ENCODE measurements at places on chromosomes 2 and 18.

- DNase-seq, result no peak
Observed at GRCh38 chr2:67515056-67515455, 117.9 kb downstream of the ETAA1 start.

DNA sequence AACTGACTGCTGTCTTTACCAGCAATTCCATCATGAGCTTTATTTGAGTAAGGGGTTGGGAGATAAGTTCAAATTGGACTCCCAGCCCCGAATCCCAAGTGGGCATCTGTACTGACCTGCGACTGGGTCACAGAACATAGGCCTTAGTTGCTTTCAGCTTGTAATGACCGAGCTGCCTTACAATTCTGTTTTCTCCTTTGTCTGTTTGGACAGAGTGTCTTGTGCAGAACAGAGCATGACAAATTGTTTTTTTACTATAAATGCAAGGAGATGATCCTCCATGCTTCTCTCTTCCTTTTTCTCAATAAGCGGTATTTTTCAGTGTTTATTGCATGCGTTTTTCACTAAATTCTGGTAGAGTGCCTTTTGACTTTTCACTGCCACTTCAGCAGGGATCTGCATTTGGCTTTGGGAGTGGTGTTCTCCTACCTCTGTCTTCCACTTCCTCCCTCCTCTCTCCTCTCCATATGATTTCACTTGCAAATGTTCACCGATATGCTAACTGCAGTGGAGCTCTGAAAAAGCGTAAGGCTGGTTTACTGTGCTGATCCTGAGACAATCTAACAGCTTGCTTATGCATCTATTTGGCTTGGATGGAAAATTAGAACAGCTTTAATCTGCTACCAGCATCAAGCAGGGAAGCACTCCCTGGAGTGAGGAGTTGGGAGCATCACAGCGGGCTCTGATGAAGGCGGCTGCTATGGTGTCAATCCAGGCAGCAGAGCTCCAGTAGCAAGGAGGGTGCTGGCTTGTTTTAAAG, 158.8 kb upstream of the SMIM21 start:
- DNase-seq, result no peak

- DNase-seq, result no peak
Observed at GRCh38 chr2:101380376-101380775, 6.9 kb downstream of the CREG2 start.

- DNase-seq, result no peak
Observed at GRCh38 chr18:58557008-58557435, 71.9 kb downstream of the ALPK2 start.

- no peak for DNase-seq
Observed at GRCh38 chr2:37766106-37766505, 94.7 kb upstream of the CDC42EP3 start.

- peak; percentile 58 for DNase-seq
Observed at GRCh38 chr2:46068636-46069035, 228.6 kb upstream of the EPAS1 start.

DNA sequence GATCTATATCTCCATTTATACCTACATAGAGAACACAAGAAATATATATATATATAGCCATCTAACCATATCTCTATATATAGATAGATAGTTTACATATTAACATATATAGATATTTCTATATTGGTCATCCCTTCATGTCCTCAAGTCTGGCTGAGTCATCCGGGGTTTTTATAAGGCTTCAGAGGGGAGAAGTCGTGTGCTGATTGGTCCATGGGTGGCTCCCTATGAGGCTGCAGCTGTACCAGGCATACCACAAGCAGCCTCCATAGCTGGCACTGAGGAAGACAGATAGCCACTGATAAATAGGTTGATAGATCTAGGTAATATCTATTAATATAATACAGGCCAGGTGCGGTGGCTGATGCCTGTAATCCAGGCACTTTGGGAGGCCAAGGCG, 618.3 kb upstream of the SETBP1 start:
- DNase-seq, result no peak

GRCh38 chr2:121246704-121247255, 38.2 kb downstream of the TFCP2L1 start:
- DNase-seq, result no peak

DNA sequence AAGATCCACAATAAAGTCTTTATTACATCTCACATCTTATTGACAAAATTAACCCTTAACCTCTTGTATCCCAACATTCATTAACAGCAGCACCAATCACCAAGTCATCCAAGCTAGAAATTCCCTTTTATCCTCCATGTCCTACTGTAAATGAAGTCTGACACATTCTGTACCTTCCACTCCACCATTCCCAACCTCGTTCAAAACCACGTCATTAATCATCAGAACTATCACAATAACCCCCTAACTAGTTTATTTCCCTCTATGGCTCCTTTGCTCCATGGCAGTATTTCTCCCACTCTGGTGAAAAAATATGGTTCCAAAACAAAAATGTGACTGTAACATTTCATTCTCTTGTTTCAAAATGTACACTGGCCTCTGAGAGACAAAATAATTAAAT, 1626.2 kb downstream of the LRP1B start:
- no peak for DNase-seq

DNA sequence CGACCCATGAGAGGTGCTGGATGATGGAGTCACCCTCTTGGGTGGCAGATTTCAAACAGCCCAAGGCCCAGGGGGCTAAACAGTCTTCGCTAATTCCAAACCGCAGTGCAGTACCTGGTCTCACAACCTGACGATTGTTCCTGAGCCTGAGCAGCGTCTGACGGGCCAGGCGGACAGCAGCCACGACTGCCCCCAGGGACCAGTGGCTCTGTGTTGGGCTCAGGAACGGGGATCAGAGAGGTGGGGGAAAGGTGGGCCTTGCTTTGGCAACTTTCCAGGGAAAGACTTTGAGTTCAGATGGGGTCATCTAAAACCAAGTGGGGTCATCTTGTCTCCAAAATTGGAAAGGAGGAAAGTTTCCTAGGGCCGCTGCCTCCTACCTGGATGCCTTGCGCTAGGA, 492 bp downstream of the COLEC11 start:
- no peak for DNase-seq

GRCh38 chr2:45130736-45131135, 121.5 kb upstream of the SIX2 start:
- no peak for DNase-seq

DNA sequence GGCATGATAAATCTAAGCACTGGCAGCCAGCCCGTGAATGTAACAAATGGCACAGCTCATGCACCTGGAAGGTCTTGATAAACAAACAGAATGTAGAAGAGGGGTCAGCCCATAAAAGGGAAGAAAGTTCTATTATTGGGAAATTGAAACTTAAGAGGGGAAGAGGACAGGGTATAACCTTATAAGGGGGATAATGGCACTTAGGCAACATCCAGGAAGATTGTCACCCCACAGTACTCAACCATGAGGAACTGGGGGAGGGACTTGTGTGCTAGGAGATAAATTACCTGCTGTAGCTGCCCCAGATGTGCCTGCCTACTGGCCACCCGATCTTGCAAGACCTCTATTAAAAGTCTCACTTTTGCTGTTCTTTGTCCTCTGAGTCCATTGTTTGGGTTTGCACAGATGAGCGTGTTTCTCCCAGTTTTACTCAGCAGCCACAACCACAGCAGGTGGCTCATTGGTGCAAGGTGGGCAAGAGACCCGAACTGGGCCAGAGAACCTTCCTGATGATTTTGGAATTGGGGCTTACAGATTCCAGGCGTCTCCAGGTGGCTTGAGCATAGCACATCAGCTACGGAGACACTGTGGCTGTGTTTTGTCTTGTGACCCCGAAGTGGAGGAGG, 79.0 kb upstream of the TAF1B start:
- DNase-seq, result no peak

DNA sequence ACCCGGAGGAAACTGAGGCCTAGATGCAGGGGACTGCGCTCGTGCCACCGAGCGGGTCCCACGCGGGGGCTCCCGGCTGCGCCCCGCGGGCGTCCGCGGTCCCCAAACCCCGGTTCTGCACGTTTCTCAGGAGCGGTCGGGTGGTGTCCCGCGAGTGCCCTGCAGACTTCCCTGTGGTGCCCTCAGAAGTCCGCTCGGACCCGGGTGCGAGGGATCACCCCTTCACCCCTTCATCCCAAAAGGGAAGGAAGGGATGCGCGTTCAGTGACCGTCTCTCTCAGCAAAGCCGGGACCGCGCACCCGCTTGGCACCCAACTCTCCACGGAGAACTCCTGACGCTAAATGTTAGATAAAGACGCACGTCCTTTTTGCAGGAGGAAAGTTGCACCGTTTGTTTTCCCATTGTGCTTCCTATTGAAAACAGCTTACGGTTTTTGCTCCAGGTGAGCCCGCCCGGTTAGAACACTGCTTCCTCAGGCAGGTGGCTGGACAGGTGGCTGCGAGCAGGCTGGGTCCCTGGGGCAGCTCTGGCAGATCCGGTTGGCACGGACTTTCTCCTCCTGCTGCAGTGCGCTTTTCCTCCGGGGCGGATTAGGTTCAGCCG, 779 bp downstream of the DGKD start:
- DNase-seq, result no peak

- no peak for DNase-seq
Observed at GRCh38 chr2:173834141-173834540, 131.0 kb downstream of the SP3 start.

DNA sequence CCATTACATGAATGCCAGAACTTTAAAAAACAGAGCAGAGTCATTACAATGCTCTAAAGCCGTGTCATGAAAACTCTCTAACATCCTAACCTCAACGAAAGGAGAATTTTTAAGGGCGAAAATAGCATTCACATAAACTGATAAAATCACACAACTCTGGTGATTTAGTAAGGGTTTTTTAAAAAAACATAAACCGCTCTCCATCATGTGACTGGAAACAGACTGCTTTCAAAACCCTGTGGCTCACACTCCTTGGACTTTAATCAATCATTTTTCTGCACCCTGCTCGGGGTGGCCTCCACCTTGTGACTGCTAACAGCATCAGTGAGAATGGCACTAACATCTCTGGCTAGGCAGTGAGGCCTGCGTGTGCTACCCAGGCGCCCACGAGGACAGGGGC, 12.1 kb downstream of the DOCK10 start:
- DNase-seq, result no peak

DNA sequence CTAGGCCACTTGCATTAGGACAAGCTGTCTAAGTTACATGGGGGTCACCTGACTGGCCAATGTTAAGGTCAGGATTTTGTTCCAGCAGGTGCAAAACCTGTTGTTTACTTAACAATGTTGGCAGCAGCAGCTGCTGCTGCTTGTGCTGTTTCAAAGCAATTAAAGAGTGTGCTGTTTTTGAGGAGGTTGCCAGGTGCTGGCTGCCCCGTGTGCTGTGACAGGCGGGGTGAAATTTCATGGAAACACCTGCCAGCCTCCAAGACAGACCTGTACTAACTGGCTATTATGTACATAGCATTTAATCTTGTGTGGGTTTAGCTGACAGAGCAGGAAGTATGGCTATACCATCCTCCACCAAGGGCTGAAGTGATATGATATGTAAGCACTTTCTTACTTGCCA, 224.9 kb downstream of the ASXL3 start:
- no peak for DNase-seq

GRCh38 chr18:25595274-25596060, 243.5 kb upstream of the ZNF521 start:
- no peak for DNase-seq

DNA sequence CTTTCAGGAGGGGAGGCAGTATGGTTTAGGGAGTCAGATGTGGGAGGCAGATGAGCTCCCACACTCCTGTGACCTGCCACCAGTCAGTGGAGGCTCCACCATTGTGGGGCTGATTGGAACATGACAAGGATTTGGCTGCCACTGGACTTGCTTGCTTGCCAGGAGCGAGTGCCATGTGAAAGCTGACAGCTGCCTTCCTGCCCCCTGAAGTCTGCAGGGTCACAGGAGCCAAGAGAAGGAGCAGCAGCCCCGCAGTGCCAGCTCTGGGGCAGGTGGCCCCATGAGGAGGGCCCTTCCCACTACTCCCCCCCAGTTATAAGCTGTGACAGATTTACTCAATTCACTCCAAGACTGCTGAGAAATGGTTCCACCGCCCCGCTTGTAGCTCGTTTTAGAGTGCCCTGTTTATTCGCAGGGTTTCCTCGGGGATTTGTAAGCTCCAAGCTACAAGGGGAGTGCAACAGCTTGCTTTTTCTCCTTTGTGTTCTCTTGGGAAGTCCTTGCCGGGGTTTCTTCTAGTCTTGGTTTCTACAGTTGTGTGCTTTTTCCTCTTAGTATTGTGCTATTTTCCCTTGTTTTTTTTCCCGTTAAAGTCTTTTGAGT, 414.3 kb downstream of the MEIS1 start:
- no peak for DNase-seq

GRCh38 chr18:76491776-76492668, 3.0 kb downstream of the ZNF516 start:
- DNase-seq, result no peak

DNA sequence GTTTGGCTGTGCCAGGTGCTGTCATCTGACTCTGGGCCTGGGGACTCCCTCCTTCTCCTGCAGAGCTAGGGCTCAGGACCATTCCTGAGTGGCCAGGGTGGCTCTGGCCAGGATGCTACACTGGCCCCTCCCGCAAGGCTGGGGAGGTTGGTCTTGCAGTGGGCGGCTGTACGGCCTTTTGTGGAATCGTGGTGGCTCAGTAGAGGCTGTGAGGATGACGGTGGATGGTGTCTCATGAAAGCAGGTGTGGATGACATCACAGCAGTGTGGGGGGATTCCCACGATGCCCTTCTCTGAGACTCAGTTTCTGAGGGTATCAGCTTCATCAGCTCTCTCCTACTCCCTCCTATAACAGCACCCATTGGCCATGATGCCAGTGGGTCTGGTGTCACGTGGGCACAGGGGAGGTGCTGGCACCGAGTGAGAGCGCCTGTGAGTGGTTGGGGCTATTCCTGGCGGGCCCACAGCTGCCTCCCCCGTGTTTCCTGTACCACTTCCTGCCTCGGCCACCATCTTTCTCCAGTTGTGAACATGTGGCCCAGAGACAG, 144.2 kb upstream of the HDAC4 start:
- no peak for DNase-seq

DNA sequence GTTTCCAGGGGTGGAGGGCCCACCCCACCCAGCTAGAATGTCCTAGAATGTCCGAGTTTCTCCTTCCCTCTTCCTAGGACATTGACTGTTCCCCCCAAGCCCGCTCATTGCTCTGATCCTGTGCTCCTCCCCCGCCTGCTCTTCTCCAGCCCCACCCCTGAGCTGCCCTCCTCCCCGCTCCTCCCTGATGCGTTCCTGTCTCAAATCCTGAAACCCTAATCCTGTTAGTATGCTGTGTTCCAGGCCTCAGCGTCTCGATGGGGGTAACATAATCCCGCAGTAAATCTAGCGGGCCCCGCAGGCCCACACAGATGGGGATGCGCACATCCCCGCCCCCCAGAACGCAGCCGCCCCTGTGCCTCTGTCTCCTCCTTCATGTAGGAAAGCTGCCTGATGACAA, 51.3 kb downstream of the NRP2 start:
- no peak for DNase-seq

DNA sequence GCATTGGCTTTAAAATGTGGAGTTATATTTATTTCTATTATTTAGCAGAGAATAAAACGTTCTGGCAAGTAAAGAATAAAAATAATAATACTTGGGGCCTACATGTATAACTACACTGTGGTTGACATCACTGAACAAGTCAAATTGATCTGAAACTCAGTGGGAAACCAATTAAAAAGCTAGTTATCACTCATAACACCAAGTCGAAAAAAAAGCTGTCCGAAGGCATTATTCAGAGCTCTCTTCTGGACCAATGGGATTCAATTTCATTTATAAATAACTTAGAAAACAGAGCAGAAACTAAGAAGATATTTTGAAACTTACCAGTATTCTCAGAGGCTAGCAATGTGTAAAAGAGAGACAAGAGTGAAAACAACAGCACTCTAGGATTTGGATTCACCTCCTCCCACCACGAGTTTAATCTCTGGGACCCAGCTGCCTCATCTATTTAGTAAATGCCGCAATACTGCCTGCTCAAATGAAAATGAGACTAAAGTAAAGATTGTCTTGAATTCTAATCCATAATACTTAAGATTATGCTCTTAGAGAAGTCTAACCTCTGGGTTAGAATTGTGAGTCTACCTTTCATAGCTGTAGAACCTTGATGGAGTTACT, 128.4 kb downstream of the NBAS start:
- no peak for DNase-seq
